ENCODE measurements at places on chromosomes 2 and 18.

- DNase-seq = no peak
These were observed 43.3 kb upstream of the CUL3 start for GRCh38 chr2:224628416-224628815.

DNA sequence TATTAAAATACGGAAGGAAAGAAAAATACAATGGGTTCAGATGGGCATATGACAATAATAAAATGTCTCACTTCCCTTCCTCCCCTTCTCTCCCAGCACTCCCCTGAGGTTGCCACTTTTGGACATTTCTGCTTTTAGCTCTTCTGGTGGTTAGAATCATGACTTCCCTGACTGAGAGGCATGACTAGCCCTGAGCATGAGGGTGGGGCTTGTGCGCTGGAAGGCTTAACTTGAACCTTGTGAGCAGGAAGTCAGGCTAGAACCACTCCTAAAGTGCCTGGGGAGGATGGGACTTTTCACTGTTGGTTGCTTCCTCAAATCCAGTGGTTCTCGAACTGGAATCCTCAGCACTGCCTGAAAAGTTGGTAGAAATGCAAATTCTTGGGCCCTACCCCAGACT is 19.7 kb upstream of the ARHGAP25 start:
- DNase-seq = peak; percentile 94

DNA sequence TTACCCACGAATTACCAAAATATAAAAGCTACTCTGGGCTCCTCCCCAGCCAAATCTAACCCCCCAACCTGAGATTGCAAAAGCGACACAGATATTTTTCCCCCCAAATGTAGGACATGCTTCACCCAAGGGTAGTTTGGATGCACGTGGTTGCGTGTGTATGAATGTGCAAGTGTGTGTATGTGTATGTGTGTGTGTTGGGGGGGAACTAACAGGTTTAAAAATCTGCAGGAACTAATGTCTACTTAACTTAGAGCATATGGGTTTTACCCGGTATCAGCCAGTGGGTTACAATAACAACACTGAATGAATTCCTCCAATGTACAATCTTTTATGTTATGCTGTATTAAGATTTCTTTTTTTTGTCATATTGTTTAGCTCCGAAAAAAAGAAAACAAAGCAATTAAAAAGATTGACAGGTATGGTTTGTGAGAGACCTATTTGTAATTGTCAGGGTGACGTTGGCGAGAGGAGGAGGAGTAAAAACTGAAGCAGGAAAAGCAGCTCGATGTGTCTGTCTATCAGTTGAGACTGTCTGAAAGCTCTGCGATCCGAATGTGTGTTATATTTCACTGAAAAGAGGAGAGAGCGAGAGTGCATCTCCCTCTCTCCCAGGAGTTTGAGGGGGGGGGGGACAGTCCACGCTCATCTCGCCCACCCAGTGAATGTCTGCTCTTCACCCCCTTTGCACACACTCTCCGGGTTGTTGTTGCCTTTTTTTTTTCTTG is at the start of gene TSHZ1:
TSHZ1 (plus strand) TSS at position 524 of the 728 bp plus-strand sequence. CDS start 1,080 bp downstream, outside the sequence.
- DNase-seq = peak; percentile 63

DNA sequence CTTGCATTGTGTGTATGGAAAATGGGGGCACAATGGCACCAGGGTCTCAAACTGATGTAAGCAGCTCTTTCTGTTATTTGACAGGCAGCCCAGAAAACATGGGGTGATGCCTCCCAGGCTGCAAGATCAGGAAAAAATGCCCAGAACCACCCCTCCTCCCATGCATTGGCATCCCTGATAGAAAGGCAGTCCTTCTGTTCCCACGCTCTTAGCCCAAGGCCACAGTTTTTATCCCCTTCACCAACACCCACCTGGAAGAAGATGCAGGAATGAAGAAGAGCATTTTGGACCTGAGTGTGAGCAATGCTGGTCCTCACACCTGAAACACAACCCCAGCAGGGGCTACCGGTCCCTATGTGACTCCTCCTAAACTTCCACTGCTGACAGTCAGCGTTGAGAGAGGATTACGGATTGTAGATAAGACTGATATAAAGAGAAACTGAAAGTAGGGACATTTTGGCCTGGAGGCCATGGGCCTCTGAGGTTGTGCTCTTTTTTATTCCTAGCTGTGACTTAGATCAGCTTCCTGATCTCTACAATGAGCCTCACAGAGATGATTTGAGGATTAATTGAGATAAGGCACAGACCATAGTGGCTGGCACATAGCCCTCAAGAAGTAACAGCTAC is 386.0 kb upstream of the ATP5MC3 start:
- DNase-seq = no peak

- DNase-seq = peak; percentile 83
These were observed 218.1 kb downstream of the WDR7 start for GRCh38 chr18:56869189-56869777.

DNA sequence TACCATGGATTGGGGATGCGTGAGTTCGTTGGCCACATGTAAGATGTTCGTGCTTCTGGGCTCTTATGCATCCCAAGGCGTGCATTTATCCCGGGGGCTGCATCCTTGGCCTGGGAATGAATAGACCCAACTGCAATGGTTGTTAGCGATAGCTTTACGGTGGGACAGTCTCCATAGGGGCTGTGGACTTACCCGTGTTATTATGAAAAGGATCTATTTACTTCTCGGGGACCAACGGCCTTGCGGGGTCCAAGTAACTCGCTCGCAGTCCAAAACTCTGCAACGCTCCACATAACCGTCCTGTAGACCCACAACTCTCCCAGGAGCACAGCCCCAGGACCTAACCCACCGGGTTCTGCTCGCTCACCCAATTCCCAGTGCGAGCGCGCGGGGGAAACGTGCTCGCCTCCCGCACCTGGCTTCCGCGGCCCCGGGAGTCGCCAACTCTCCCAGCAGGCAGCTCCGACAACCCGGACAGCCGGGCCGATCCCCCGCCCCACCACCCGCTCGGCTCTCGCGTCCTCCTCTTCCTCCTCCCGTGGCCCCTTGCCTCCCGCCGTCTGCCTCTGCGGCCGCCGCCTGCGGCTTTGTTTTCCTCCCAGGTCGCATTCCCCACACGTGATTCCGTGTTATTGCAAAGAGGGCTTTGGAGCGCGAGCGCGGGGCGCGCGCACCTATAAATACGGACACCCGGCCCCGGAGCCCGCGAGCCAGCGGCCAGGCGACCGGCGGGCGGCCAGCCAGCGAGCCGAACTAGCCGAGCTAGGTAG is at the start of gene CABLES1:
CABLES1 (plus strand) TSS at position 706 of the 770 bp plus-strand sequence. CDS start 278 bp downstream, outside the sequence.
- peak; percentile 31 for DNase-seq

- no peak for DNase-seq
These were observed 11.7 kb downstream of the LAMA1 start for GRCh38 chr18:7105943-7106342.

DNA sequence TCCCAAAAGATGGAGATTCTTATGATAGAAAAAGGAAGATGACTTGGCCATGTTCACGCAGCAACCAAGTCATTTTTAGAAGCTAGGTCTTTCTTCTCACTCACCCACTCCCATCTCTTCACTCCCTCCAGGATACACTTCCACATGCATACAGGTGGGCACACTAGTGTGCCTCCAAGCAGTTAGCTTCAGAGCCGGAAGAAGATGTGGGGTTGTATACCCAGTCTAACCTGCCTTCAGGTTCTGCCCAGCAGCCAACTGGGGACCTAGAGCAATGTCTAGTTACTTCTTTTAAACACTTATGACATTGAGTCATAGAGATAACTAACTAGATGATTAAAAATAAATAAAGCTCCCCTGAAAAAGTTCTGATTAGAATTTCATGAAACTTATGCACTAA is 21.8 kb upstream of the TANK start:
- DNase-seq = no peak

- peak; percentile 20 for DNase-seq
These were observed 5.1 kb downstream of the POLR1B start for GRCh38 chr2:112547333-112547732.

- peak; percentile 26 for DNase-seq
These were observed 151.8 kb upstream of the UNC80 start for GRCh38 chr2:209619782-209620181.

GRCh38 chr2:178845566-178846457 is 38.6 kb upstream of the TTN start:
- no peak for DNase-seq

DNA sequence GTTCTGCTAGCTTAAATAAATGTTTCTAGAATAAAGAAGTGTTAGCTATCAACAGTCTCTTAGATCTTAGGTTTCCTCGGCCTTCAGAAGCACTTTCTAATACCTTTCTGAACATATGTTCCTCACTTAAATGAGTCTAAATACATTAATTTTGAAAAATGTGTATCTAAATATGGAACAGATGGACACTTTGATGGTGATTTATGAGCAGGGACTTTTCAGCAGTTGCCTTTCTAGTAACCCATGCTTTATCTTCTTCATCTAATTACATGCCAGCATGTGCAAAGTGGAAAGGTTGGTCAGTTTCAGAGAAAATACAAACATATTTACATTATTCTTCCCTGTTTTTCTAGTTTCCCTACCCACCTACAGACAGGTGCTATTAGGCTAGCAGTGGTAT is 797.0 kb upstream of the CHAC2 start:
- DNase-seq = no peak

DNA sequence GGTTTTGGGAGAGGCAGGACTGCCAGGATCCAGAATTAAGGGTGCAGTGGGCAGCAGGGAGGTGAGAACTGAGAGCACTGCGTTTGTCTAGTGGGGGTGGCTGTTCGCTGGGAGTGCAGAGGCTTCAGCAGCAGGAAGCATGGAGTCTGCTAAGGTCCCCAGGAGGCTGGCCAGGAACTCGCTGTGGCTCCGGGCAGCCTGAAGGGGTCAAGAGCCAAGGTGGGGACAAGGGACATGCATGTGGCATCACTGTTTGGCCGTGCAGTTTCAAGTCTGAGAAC is 43.2 kb upstream of the SEMA4C start:
- no peak for DNase-seq

GRCh38 chr2:12990523-12990922 is 273.8 kb downstream of the TRIB2 start:
- DNase-seq = peak; percentile 22

DNA sequence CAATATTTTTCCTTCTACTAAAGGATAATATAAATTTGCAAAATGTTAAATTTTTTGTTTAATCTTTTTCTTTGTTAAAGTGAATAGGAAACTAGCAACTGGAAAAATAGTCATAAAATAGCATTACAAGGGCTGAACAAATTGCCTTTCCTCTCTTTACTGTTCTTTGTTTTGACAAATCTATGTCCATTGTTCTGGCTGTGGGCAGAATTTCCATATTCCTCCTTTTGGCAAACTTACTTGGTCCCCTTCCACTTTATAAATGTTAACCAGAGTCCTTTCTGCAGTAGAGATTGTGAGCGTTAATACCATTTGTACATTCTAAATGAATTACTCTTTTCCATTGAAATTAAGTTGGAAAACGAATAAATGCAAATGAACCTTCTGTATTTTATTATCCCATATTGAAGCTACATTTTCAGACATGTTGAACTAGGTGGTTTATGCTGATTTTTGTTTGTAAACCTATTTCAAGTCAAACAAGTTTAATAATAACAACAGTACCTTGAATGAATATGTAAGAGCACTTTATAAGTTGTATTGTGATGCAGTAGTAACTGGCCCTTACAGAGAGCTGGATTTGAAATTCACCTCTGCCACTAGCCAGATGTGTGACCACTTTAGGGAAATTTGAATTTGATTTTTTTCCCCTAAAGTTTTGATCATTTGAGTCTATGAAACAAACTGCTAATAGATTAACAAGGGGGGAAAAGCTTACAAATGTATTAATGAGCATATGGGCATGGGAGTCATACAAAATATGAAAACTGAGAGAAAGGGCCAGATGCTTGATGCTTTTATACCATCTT is 3.3 kb downstream of the RNF125 start:
- no peak for DNase-seq

DNA sequence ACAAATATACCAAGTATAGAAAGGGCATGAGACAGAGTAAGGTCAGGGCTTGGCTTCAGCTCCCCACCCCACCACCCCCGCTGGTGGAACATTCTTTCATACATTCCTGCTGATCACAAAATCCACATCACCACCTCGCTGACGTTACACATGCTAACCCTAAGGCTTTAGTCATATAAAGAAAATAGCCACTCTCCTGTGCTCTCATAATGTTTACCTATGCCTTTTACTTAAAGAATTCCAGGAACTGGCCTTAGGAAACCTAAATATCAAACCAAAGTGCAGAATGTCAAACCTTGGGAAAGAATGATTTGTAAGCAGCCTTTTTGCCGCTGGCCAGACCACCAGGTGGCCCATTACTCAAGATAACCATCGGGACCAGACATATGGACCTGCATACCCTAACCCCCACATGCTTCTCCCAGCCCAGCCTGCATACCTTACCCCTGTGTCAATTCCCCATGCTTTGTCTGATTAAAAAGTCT is 136.3 kb upstream of the SLC39A10 start:
- no peak for DNase-seq

DNA sequence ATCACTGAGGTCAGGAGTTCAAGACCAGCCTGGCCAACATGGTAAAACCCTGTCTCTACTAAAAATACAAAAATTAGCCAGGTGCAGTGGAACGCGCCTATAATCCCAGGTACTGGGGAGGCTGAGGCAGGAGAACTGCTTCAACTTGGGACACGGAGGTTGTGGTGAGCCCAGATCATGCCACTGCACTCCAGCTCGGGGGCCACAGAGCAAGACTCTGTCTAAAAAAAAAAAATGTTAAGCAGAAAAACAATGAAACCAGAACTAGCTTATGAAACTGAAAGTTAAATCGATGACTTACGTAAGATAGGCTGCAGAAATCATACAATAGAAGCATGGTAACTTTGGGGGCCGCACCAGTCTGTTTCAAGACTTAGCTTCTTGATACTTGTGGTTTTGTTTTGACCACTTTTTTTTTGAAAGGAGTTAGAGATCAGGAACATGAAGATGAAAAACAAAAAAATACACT is 6.2 kb upstream of the GPR155 start:
- DNase-seq = peak; percentile 74

DNA sequence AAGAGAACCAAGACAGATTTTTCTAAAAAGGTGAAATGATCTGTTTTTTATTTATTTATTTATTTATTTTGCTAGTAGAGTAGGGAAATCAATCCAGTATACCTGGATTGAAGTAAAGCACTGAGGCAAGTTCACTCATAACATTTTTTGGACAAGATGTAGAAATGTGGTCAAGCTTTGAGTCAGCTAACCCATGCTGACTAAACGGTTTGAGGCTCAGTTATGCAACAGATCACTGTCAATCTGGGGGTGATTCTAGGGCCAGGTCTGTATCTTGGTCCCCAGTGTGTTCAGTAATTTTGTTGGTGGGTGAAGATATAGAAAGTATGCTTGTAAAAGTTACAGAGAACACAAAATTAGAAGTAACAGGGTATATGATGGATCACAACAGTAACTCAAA is 60.2 kb downstream of the RMDN2 start:
- peak; percentile 55 for DNase-seq

DNA sequence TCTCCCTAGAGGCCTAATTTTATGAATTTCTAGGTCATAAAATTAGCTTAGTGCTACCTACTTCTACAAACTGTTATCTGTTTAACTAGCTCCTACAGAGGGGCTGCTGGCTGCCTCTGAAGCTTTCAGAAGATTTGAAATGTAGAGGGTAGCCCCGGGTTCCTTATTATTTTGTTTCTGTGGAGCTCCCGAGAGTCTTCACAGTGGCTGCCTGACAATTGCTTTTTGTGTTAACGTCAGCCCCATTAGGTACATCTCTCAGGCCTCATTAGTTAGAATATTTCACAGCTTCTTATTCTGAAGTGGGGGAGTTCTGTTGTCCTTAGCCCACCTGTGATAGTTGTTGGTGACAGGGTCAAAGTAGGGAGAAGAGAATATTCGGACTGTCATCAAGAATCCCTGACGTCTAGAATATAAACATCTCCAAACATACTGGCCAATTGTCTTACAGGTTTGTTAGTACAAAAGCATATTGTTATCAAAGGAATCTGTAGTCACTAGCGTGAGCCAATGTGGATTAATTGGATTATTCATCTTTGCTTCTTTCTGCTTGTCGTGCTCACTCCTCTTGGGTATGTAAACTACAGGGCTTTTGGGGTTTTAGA is 77.5 kb downstream of the DIS3L2 start:
- DNase-seq = no peak

GRCh38 chr2:53793261-53793660 is 6.4 kb downstream of the ERLEC1 start:
- DNase-seq = no peak
